ENCODE measurements at places on chromosomes 16 and 17.
A peak's percentile ranks its signal among the peaks of the same experiment; 100 is the strongest.

DNA sequence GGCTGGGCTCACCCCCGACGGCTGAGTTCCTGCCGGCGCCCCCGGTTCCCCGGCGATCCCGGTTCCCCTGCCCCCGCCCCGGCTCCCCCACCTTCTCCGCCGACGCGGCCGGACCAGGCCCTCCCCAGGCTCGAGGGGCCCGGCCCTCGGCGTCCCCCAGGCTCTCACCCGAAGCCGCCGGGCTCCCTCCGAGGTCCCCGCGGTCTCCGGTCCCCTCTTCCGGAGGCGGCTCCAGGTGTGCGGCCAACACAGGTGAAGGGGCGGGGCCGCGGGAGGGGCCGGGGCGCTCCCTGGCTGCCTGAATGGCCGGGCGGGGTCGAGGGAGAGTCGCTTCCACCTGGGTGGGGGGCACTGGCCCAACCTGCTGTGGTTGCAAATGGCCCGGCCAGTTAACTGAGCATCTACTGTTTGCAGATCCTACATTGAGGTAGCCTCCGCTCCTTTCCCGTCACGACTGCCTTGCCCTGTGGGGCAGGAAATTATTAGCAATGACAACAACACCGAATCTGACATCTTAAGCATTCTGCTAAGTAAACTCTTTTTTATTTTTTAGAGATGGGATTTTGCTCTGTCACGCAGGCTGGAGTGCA, at the start of gene BICDL2:
Gene BICDL2, minus strand, starts transcription at position 219 of the 590 bp plus-strand sequence. CDS start 1,448 bp downstream, outside the sequence.
- DNase-seq: no peak

DNA sequence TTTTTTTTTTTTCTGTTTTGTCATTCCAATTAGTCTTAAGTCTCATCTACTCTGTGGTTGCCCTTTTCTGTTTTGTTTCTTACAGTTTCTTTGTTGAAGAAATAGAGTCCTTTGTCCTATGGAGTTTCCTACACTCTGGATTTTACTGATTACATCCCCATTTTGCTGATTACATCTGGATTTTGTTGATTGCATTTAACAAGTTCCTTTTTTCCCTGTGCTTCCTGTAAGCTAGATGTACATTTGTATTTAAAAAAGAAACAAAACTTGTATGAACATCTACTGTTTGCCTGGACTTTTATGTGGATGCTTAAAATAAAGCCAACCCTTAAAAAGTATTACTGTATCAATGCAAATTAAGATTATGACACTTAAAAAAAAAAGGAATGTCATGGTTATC, 147.6 kb downstream of the CHD9 start:
- no peak for DNase-seq

DNA sequence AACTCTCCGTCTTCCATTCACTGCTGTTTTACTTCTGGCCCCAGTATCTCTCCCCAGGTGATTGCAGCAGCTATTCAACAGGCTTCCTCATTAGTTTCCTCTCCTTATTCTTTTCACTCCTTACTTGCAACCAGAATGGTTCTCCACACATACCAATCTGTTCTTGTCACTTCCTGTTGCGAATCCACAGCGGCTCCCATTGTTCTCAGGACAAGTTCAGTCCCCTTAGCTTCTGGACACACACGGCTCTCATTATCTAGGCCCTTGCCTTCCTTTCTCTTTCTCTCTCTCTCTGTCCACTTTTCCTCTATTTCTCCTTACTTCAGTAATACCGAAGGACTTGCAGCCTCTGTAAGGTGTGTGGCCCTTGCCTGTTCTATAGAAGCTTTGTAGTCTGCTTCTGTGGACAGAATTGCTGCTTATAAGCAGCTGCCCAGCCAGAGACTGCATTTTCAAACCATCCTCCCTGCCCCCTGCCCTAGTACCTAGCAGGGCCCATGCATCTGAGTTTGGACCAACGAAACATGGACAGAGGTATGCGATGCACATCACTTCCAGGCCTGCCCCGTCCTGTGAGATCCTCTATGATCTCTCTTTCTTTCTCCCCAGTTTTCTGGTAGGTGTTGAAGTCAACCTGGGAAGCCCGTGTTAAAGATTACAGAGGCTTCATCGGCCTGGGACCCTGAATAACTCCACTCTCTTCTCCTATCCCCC, 45.7 kb downstream of the VAT1L start:
- DNase-seq: no peak

DNA sequence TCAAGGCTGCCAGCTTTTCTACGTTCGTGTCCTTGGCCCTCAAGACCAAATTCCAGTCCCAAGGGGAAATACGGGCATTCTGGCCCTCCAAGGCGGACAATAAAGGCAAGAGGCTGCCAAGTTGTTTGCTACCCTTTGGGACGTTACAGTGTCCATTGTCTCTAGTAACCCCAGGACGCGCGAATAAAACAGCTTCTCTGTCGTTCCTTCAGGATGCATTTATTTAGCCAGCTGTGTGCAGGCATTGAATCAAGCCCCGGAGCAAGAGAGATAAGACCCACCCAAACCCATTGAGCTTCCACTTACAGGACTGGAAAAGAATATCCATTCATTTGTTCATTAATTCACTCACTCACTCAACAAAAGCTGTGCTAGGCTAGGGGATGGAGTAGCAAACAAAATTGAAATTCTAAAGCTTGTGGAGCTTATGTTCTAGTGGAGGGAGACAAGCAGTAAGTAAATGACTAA, 656 bp downstream of the MRPL58 start:
- no peak for DNase-seq

GRCh38 chr16:4115949-4116318, 308 bp downstream of the ADCY9 start:
- no peak for DNase-seq

GRCh38 chr16:50520451-50521245, 27.5 kb upstream of the NKD1 start:
- no peak for DNase-seq

- DNase-seq: no peak
Observed at GRCh38 chr17:7004398-7005253, 7.8 kb upstream of the RNASEK start.

GRCh38 chr16:55832773-55833691, at the start of gene CES1:
CES1 (minus strand) TSS chr16:55833096; CDS start chr16:55833055, 41 bp downstream.
- DNase-seq: peak; percentile 11

GRCh38 chr16:80377096-80377956, 163.5 kb upstream of the DYNLRB2 start:
- no peak for DNase-seq

DNA sequence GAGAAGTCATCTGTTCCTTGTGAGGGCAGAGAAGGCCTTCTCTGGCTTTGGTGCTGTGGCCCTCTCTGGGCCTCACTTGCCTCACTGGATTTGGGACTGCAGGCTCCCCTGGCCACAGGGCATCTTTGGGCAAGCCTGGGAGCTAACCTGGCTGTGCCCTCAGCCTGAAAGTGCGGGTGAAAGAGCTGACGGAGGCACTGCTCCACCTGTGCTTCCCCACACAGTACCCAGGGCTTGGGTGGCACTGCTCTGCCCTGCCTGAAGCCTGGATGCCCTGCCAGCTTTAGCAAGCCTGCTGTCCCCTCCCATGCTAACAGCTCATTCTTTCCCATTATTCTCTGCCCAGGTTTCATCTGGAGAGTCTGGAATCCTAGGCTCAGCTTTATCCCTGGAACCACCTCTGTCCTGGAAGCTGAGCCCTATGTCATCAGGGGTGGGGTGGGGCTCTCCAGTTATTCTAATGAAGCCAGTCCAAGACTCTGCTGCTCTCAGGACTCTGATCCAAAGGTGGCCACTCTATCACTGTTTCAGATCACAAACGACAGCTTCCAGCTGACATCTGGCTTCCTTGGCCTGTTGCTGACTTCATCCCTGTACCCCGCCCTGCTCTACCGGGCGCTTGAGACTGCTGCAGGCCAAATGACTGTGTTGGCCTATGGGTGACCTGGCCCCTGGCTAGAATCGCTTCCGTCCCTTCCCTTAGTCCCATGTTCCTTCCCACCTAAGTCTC, 29.3 kb downstream of the HIC1 start:
- no peak for DNase-seq

DNA sequence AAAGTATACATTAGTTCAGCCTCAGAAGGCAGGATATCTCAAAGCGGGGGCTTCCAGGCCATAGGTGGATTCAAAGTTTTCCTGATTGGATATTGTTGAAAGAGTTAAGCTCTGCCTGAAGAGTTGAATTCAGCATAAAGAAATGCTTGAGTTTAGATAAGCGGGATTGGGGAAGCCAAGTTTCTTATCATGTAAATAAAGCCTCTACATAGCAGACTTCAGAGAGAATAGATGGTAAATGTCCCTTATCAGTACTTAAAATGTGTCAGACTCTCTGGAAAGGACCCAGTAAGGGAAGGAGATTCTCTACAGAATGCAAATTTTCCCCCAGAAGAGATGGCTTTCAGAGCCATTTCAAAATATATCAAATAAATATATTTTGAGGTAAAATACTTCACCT, 423.5 kb downstream of the SHISA9 start:
- DNase-seq: no peak

- DNase-seq: no peak
Observed at GRCh38 chr17:39144416-39144840, 7.0 kb downstream of the PLXDC1 start.

GRCh38 chr16:30758988-30759491, 2.8 kb downstream of the CFAP119 start:
- DNase-seq: no peak

DNA sequence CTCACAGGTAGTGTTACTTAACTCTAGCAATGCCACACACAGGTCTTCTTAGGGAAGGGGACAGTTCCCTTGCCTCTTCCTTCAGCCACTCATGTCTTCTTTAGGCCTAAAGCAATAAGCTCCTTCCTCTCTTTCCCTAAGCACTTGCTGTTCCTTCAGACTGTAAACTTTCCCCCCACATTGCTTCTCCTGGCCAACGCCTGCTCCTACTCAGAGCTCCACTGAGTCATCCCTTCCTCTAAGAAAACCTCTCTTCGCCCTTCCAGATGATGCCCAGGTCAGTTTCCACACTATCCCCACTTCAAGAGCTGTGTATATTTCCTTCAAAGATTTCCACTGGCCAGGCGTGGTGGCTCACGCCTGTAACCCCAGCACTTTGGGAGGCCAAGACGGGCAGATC, 12.5 kb upstream of the EPOP start:
- no peak for DNase-seq

GRCh38 chr17:56939869-56940484, 20.9 kb downstream of the COIL start:
- DNase-seq: peak; percentile 68

GRCh38 chr16:55710466-55710865, 54.7 kb downstream of the SLC6A2 start:
- no peak for DNase-seq

DNA sequence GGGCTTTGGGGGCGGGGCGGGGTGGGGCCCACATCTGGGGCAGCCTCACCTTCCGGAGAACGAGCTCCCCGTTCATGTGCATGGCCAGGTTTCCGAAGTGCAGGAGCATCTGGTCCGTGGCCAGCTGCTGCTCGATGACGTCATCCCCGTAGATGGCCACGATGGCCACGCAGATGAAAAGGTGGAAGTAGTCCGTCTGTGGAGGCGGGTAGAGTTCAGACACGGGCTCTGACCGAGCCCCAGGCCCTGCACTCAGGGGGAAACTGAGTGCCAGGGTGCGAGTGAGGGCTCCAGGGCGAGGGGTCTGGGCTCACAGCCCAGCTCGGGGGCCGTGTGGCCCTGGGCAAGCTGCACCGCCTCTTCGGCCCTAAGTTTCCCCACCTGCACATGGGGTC, 93.7 kb downstream of the TBC1D16 start:
- no peak for DNase-seq

DNA sequence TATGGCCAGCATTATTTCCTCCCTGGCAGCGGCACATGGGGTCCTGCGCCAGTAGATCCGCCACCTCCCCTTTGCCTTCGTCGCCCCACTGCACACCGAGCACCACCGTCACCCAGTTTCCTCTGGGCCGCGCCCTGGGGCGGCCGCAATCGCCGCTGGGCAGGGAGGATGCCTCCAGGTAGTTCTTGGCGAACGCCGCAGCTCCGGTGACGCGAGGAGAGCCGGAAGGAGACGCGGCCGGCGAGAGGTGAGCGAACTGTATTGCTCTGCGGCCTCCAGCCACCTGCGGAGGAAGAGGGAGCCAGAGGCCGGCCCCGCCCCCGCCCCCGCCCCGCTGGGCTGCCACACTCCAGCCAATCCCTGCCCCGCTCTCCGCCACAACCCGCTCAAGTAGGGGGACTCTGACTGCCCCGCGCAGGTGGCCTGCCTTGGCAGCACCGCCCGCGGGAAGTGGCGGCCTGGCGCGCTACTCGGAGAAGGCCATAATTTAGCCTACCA, 11.8 kb upstream of the SLFN13 start:
- DNase-seq: no peak

DNA sequence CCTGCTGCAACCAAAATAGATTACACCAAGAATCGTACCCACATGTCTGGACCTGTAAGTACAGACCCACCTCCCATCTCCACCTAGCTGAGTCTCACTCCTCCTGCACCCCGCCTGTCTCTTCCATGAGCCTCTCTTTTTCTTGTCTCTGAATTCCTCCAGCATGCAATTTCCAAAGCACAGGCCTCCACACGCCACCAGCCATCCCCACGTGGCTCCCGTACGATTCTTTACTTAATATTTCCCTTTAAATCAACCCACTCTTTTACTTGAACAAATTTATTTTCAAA, 1.2 kb downstream of the RPH3AL start:
- DNase-seq: no peak

- DNase-seq: no peak
Observed at GRCh38 chr16:4383591-4384444, 12.2 kb downstream of the VASN start.

DNA sequence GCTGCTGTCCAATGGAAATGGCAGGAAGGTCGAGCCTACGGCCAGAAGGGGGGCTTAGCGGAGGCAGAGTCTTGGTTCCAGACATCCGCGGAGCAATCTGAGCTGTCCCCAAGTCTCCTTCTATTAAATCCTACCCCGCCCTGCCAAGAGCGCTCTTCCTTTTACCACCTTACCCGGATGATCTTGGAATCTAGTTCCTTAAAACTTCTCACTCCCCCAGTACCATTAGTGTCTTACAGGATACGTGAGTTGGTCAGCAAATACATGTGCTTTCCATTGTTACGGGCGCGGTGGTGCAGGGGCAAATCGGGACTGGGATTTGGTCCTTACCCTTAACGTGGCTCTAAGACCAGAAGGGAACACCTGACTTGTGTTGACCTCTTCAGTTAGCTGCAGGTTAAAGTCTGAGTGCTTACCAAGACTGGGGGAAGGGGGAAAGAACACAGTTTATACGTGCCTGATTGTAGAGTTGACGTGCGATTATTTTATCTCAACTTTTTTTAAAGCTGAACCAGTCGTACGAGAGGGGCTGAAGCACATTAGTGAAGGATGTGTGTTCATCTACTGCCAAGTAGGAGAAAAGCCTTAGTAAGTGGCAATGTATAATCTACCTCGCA, 495 bp downstream of the TXNDC17 start:
- DNase-seq: no peak

- DNase-seq: no peak
Observed at GRCh38 chr16:14013145-14013570, 58.0 kb upstream of the MRTFB start.

GRCh38 chr16:46884513-46885293, 541 bp downstream of the GPT2 start:
- no peak for DNase-seq

GRCh38 chr17:42111265-42111636, 1.3 kb downstream of the DHX58 start:
- no peak for DNase-seq

DNA sequence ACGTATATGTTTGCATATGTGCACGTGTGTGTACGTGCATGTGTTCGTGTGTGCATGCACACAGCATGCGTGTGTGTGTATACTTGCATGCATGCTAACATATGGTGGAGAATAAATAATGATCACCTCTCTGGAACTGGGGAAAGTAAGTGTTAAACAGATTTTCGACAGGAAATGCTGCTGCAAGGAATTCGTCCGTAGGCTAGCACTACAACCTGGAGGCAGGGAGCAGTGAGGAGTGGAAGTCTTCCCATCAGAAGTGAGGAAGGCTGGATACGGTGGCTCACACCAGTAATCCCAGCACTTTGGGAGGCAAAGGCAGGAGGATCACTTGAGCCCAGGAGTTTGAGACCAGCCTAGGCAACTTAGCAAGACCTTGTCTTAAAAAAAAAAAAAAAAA, 4.8 kb upstream of the CSNK1D start:
- no peak for DNase-seq
